PC-9 (cell line): ENCODE measurements at places on chromosomes 6 and 20.

- DNase-seq: peak; percentile 36
These were observed 10.3 kb upstream of the MYB start for GRCh38 chr6:135170849-135171248.

GRCh38 chr20:54794110-54794509 is 318.7 kb downstream of the DOK5 start:
- DNase-seq: no peak

GRCh38 chr6:118918329-118918725 is 16.6 kb downstream of the MCM9 start:
- no peak for DNase-seq

DNA sequence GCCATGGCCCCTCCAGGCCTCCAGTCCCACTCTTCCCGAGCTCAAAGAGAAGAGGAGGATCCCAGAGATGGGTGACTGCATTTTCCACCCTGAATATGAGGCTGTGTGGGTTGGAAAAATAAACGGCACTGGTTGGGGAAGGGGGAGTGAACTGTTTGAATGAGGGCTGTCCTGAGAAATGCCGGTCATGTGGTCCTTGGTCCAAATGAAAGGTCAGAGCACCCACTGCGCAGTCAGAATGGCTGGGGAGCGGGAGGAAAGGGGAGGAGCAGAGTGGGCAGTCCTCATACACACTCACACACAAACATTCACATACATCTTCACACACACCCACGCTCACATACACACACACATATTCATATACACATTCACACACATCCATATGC is 83.1 kb downstream of the MRPL14 start:
- DNase-seq: no peak

DNA sequence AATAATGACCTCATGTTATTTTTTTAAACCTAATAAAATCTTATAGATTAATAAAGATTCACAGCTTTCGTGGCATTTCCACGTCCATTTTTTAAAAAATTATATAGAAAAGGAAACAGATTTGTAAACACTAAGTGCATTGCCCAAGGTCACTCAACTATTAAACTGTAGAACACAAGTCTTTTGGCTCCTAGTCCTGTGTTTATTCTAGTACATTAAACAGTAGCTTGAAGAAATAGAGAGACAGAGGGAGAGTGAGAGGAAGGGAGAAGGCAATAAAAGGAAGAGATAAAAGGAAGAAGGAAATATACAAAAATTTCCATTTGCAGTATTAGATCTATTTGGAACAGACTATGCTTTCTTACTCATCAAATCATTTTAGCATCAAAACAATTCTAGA is 586.7 kb upstream of the CITED2 start:
- no peak for DNase-seq
